ENCODE measurements at places on chromosomes 11 and 22. TPM values are rescaled to one million over a fixed set of nuclear protein-coding genes. Genes with fewer than 3 reads are reported as not detected.
A peak's percentile ranks its signal among the peaks of the same experiment; 100 is the strongest.

GRCh38 chr11:131683666-131684065, 313.3 kb downstream of the NTM start:
- no peak for DNase-seq

Gene SLC22A8
- not detected for total RNA-seq

Gene OR6T1
- not detected for total RNA-seq

Gene MAJIN
- not detected for total RNA-seq

GRCh38 chr11:70192666-70193410, 10.3 kb upstream of the FADD start:
- DNase-seq: no peak

Gene NRIP3
- total RNA-seq: 4.5 TPM

- peak; percentile 97 for DNase-seq
Observed at GRCh38 chr11:783581-784015, 6.3 kb downstream of the CEND1 start.

Gene WT1
- 0.09 TPM for total RNA-seq

Gene SYTL2
- total RNA-seq: 4.3 TPM

Gene APOA5
- total RNA-seq: 0.20 TPM

Gene UPB1
- total RNA-seq: 0.09 TPM

- DNase-seq: no peak
Observed at GRCh38 chr11:92955860-92956259, 13.6 kb upstream of the MTNR1B start.

GRCh38 chr11:34890089-34890488, 26.1 kb downstream of the APIP start:
- no peak for DNase-seq

Gene OR52A1
- 5.4 TPM for total RNA-seq

- no peak for DNase-seq
Observed at GRCh38 chr11:27234043-27234668, 128.9 kb downstream of the CCDC34 start.

Gene PVALB
- total RNA-seq: 4.5 TPM

Gene PATE4
- not detected for total RNA-seq

- no peak for DNase-seq
Observed at GRCh38 chr11:96008161-96008720, 84.3 kb upstream of the MTMR2 start.

Gene A4GALT
- total RNA-seq: 16.8 TPM

- no peak for DNase-seq
Observed at GRCh38 chr11:75717608-75718418, at the start of gene MOGAT2. MOGAT2 (plus strand) TSS chr11:75717838; CDS start chr11:75717889, 51 bp downstream.

DNA sequence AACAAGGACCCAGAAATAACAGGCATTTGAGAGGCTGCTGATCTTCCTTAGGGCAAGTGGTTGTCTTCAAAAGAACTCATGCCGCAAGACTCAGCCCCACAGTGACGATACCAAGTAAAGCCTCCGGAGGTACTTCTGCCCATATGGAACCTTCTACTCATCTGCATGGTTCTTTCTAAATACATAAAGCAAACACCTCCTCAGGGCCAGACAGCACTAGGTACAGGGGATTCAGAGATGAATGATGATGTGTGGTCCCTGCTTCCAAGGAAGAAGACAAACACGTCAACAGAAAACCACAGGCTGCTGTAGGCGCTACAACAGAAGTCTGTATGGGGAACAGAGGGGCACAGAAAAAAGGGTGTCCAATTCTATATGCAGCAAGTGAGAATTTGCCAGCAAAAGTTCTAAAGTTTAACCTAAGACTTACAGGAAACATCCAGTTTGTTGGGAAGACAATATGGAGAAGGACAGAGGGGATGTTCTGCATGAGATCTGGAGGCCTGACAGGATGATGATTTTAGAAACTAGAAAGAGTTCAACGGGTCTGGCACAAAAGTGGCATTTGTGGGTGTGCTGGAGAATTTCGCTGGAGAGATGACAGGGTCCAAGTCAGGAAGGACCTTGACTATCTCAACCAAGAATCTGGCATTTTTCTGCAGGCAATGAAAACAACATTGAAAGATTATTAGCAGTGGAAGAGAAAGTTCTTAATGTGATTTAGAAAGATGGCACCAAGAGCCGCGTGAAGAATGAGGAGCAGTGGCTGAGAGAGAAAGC, 23.7 kb downstream of the JAML start:
- no peak for DNase-seq

GRCh38 chr11:75859614-75860013, 44.6 kb downstream of the UVRAG start:
- no peak for DNase-seq

DNA sequence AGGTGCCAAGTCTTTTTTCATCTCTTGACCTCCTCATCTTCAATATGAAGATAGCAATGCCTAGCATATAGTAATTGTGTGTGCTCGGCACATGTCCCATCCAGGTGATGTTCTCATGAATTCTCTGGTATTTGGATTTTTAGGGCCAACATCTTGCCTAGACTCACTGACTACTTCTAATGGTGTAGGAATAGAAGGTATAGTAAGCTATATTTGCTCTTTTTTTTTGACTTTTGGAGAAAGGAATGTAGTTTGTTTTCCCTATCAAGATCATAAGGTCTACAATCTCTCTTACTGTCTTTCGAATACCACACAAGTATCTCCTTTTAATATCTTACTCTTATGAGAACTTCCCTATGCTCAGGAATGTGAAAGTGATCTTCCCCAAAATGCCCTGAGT, 3.2 kb downstream of the HBD start:
- DNase-seq: no peak

GRCh38 chr11:88337987-88338668, 592 bp upstream of the CTSC start:
- no peak for DNase-seq

DNA sequence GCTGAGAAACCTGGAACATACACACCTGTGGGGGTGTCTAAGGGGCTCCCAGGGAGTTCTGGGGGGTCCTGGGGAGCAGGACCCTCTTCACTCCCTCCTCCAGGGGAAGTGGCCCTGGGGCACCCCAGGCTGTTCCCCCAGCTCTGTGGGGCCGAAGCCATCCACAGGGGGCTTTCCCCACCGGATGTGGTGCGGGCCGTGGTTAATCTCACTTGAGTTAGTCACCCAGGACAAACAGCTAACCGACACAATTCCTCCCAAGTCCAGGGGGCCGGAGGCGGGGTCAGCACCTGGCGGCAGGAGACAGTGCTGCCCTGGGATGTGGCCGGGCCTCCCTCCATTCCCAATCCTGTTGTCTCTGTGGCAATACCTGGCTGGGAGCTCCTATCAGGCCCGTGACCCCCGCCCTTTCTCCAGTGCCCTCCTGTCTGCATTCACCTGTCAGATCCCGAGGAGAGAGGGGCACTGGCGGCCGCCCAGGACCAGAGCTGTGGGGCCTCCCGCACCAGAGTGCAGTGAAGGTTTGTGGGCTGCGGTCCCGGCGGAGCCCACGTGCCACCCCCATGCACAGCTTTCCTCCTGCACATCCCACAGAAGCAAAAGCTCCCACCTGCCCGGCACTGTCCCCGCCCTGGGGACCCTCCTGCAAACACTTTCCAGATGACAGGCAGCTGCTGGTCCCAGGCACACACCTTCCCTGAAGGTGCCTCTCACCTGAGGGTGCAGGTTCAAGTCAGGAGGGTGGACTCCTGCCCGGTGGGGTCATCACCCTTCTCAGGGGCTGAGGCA, 5.2 kb upstream of the MUC5AC start:
- peak; percentile 12 for DNase-seq

- no peak for DNase-seq
Observed at GRCh38 chr11:67312187-67313021, 9.1 kb downstream of the SSH3 start.

DNA sequence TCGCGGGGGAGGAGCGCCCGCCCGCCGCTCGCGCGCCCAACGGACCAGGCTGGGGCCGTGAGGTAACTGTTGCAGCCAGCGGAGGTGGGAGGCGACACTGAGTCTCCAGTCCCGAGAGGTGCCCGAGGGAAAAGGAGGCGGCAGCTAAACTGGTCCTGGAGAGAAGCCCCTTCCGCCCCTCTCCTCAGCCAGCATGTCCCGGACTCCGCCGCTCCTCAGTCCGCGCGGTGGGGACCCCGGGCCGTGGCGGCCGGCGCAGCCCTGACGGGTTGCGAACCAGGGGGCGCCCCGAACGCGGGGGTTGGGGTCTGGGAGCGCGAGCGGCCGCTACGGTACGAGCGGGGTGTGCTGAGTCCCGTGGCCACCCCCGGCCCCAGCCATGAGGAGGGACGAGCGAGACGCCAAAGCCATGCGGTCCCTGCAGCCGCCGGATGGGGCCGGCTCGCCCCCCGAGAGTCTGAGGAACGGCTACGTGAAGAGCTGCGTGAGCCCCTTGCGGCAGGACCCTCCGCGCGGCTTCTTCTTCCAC, at the start of gene PDE3B:
Gene PDE3B (plus strand): TSS at position 108 of the 529 bp plus-strand sequence. CDS start 272 bp downstream, at position 380.
- peak; percentile 85 for DNase-seq

- DNase-seq: no peak
Observed at GRCh38 chr11:88538098-88538497, 200.6 kb upstream of the CTSC start.

Gene KCNQ1OT1
- total RNA-seq: 2.4 TPM

Gene OR51I1
- total RNA-seq: not detected

DNA sequence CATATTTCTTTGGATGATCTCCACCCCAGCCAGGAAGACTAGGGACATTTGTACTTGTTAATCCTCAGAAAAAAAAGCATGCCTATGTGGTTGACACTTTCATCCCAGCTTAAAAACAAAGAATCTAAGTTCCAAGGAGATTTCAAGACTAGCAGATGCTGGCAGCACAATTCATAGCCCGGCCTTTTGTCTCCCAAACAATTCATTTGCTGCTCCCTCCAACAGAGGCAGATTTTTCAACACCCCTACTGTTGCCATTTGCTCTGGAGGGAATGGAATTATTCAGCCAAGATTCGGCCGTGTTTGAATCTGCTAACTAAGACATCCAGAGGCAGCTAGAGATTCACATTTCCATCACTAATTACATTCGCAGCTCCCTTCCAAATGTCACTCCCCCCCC, 15.3 kb downstream of the P2RX3 start:
- no peak for DNase-seq

- DNase-seq: no peak
Observed at GRCh38 chr11:61195719-61196118, 7.6 kb upstream of the PGA3 start.

Gene SLC1A2
- total RNA-seq: 1.2 TPM

DNA sequence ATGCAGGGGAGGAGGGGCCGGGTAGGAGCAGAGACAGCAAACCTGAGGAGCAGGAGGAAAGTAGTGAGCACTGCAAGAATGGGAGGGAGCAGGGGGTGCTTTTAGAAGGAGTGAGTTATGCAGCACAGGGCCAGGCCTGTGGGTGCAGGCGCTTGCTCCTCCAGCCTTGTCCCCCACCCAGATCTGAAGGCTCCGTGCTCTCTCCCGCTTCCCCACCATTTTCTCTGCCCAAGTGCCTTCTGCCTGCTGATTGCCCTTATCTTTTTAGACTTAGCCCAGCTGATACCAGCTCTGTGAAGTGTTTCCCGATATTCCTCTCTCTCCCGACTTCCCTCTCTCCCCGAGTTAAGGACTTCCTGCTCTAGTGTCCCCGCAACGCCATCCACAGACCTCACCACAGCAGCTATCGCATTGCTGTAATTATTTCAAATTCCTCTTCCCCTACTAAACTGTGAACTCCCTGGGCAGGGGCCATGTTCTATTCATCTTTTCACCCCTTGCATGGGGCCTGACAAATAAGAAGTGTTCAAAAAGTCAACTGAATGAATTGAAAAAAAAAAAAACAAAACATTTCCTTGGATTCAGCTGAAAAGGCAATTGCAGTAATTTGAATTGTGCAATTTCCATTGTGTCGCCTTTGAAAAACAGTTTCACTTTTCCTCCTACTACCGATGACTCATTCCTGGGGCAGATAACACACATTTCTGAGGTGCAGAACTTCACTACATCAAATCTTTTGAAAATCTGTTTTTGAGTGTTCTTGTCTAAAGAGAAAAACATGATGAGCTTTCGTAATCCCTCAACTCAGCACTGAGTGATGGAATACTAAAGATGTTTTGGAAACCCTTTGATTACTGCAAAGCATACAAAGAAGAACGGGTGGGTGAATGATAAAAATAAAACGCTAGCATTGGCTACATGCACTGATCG, 69.7 kb upstream of the BMAL1 start:
- DNase-seq: no peak

DNA sequence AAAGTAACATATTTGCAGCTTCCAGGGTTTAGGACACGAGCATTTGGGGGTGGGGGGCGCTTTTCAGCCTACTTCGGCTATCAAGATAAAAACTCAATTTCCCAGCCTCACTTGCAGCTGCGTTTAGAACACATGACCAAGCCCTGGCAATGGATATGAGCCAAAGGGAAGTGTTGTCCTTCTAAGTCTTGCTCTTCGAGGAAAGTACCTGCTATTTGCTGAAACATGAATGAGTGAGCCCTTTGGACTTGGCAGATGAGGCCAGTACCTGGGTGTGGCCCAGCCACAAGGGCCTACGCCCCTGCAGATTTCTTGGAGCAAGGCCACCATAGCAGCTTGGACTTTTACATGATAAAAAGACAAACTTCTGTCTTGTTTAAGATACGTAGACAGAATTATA, 60.2 kb upstream of the SORL1 start:
- no peak for DNase-seq

- DNase-seq: no peak
Observed at GRCh38 chr11:112582366-112582765, 321.7 kb upstream of the PLET1 start.

Gene CHST1
- total RNA-seq: 2.4 TPM

DNA sequence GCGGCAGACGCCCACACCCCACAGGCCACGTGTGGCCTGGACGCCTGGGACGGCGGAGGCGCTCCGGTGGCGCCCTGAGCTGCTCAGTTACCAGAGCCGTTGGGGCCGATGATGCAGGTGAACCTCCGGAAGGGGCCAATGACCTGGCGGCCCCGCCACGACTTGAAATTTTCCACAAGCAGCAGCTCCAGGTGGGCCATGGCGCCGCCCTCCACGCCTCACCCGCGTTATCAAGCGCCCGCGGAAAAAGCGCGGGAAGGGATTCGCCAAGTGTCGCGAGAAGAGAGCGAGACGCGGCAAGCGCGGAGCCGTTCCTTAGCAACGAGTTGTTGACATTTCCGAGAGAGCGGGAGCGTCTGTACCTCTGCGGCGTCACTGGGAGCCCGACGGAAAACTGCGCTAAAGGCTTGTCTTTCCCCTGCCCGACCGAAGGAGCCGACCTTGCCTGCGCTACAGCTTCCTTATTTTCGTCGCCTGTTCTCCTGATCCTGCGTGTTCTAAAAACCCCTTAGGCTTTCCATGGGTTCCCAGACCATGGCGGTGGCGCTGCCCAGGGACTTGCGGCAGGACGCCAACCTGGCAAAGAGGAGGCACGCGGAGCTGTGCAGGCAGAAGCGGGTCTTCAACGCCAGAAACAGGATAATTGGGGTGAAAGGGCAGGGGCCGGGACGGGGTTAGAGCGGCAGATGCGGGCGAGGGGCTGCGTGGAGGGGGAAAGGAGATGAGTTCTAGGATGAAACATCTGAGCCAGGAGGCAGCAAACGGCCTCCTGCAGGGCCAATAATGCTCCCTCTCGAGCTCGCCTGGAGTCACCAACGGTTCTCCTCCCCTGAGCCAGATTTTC, at the start of the genes RIBC2 and SMC1B:
Gene RIBC2 (plus strand): TSS at position 326 of the 844 bp plus-strand sequence. CDS start 194 bp downstream, at position 520.
Gene SMC1B (minus strand): TSS at position 232 of the 844 bp plus-strand sequence. CDS start 32 bp downstream, at position 200.
- peak; percentile 88 for DNase-seq

GRCh38 chr22:17699696-17700340, 61.3 kb downstream of the BCL2L13 start:
- no peak for DNase-seq

GRCh38 chr11:68808787-68809186, 32.9 kb downstream of the CPT1A start:
- no peak for DNase-seq

Gene WBP2NL
- not detected for total RNA-seq

All from WTC11 (cell line).